Aorta (tissue), 5 donors: ENCODE measurements at places on chromosomes 16 and 17. TPM values are rescaled to one million over a fixed set of nuclear protein-coding genes. Genes with fewer than 3 reads are reported as not detected.

Gene SLC38A8
- not detected for total RNA-seq

DNA sequence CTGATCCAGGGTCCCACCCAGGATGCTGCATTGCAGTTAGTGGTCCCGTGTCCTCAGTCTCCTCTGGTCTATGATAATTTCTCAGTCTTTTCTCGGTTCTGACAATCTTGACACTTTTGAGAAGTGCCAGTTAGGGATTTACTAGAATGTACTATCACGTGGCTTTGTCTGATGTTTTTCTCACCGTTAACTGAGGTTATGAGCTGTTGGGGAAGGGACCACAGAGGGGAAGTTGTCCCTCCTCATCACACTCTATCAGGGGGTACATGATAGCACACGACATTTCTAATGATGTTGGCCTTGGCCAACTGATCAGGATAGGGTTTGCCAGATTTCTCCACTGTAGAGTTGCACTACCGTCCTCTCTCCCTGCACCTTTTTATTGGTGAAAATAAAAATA is 250.9 kb upstream of the SDK2 start:
- no peak for DNase-seq

GRCh38 chr17:62619417-62620155 is 7.9 kb upstream of the MRC2 start:
- DNase-seq = no peak

- DNase-seq = no peak
These were observed 15.3 kb downstream of the ENGASE start for GRCh38 chr17:79089720-79090442.
